ENCODE measurements at places on chromosomes 3 and 15. TPM values are rescaled to one million over a fixed set of nuclear protein-coding genes. Genes with fewer than 3 reads are reported as not detected.

The MRPS22 gene
- total RNA-seq = 21.3 TPM

The CEMIP gene
- total RNA-seq = 1.1 TPM

The SLC35G2 gene
- 5.3 TPM for total RNA-seq

The CCR9 gene
- total RNA-seq = not detected

The DLL4 gene
- total RNA-seq = 6.2 TPM

The IRAK2 gene
- total RNA-seq = 5.7 TPM

- DNase-seq = no peak
Observed at GRCh38 chr15:52164631-52165265, 26.4 kb downstream of the GNB5 start.

DNA sequence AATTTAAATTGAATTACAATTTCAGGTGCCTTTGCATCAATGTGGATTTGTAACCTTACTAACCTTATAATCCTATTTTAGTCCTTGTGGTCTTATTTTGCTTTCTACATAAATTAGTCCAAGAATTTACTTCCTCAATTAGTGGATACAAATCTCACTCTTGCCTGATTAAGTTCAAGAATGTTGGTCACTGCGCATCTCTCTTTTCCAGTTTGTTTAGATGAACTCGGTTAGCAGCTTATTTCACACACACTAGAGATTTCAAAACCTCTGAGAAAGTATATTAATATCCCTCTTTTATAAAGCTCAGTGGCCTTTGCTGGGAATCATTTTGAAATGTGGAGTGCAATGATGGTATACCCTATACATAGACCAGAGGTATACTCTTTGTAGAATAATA is 243.4 kb downstream of the DTWD1 start:
- no peak for DNase-seq

GRCh38 chr3:10162185-10162584 is 2.5 kb upstream of the IRAK2 start:
- DNase-seq = no peak

DNA sequence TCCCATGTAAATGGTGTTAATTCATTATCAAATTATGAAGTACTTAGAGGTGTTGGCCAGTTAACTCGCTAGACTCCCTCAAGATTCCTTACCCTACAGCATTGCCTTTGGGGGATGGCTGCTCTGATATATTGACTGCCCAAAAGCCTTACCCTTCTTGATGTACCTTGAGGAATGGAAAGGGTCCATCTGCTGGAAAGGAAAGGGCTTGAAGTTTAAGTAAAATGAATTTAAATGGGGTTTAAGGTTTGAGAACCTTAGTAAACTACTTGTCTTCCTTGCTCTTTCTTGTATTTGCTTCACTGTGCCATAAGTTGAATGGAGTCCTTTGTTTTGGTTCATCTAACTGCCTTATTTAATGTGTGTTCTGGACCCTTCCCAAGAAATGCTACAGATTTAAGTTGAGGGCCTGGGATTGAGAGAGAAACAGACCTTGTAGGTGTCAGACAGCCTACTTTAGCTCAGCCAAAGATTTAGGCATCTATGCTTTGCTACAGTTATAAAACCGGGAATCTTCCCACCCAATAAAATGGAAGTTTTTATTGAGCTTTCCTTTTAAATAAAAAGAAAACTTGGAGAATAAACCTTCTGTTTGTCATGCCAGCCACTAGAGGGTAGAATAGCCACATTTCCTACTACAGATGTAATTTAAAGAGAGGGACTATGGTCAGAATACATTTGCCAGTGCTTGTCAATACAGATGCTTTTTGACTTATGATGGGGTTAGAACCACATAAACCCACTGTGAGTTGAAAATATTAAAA is 25.3 kb downstream of the CMSS1 start:
- DNase-seq = no peak

DNA sequence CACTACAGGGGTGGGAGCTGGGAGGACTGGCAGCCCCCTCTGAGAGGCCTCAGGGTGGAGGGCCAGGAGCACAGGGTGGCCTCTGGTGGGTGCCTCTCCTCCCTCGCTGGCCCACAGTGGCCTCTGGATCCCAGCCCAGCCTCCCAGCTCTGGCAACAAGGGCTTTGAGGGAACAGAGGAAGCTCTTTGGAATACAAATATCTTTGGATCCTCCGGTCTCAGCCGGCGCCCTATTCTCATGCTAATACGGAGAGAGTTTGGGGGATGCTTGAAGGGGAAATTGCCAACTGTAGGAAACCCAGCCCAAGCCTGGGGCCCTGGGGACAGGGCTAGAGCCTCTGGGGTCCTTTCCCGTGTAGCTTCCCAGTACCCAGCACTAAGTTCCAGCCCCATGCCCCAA is 33.4 kb upstream of the INSYN1 start:
- DNase-seq = no peak

- no peak for DNase-seq
Observed at GRCh38 chr15:35067496-35068347, 17.4 kb downstream of the NANOGP8 start.

GRCh38 chr3:148367756-148368155 is 329.9 kb upstream of the AGTR1 start:
- no peak for DNase-seq

DNA sequence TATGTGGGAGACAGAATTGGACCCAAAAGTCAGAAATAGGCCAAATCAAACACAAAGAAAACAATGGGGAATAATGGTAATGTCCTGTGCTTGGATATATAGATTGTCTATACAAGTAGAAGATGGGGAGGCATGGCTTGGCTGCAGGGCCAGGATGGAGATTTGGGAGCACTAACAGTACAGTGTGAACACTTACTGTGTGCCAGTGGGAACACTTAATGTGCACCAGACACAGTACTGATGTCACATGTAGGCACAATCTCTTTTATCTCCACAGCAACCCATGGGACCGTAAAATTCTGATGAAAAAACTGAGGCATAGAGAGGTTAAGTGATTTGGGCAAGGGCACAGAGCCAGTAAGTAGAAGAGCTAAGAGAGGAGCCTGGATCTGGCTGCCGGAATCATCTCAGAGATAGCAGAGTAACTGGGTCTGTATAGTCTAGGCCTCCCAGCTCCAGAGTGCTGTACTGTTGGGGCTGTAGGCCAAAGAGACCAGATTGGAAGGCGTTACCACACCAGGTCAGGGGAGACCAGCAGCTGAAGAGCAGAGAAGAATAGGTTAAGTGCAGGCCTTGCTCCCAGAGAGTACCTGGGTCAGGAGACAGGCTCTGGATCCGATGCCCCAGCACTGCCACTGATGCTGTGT is 63.3 kb downstream of the RLBP1 start:
- DNase-seq = no peak

- no peak for DNase-seq
Observed at GRCh38 chr15:31238906-31239305, 87.7 kb upstream of the KLF13 start.

GRCh38 chr3:69867941-69868505 is 128.8 kb downstream of the MITF start:
- no peak for DNase-seq

DNA sequence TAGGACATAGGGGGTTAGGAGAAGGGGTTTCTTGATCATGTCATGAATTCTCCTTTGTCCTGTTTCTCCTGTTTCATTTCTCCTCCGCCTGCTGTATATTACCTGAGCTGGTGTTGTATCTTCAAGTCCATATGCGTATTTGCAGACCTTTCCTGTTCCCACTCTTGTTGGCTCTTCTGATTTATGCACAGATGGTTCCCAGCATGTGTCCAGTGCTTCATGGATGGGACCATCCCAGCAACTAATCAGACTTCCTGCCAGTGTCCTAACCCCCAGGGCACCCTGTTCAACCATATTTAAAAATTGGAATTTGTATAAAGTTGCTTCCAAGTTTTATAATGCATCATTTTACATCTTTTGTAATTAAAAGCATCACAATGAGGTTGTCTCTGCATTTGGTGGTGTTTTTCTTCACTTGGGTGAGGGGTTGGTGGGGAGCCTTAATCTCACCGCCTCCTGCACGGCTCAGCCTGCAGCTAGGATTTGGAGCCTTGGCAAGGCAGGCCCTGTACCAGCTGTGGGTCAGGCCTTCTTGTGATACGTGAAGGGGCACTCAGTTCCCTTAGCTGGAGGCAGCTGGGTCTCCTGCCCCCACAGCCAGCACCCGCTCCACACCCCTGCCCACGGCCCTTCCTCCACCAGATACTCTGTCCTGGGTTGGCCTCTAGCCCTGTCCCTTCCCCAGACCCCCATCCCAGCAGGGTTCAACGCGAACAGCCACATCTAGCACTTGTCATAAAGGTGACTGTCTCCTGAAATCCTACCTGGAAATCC is 72.0 kb upstream of the BLM start:
- no peak for DNase-seq

DNA sequence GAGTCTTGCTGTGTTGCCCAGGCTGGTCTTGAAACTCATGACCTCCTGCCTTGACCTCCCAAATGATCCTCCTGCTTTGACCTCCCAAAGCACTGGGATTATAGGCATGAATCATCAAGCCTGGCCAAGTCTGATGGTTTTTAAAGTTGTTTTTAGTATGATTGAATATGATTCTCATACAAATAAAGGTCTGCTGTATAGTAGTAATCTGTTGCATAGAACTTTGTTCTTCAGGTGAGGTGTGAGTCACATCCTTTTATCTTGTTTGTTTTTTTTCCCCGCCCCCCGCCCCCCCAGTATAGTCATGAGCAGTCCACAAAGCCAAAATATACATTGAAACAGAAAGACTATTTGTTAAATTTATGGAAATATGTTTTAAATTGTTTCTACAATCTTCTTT is 39.0 kb downstream of the UBE2E2 start:
- no peak for DNase-seq

GRCh38 chr3:180563406-180563805 is 38.6 kb upstream of the TTC14 start:
- DNase-seq = no peak

DNA sequence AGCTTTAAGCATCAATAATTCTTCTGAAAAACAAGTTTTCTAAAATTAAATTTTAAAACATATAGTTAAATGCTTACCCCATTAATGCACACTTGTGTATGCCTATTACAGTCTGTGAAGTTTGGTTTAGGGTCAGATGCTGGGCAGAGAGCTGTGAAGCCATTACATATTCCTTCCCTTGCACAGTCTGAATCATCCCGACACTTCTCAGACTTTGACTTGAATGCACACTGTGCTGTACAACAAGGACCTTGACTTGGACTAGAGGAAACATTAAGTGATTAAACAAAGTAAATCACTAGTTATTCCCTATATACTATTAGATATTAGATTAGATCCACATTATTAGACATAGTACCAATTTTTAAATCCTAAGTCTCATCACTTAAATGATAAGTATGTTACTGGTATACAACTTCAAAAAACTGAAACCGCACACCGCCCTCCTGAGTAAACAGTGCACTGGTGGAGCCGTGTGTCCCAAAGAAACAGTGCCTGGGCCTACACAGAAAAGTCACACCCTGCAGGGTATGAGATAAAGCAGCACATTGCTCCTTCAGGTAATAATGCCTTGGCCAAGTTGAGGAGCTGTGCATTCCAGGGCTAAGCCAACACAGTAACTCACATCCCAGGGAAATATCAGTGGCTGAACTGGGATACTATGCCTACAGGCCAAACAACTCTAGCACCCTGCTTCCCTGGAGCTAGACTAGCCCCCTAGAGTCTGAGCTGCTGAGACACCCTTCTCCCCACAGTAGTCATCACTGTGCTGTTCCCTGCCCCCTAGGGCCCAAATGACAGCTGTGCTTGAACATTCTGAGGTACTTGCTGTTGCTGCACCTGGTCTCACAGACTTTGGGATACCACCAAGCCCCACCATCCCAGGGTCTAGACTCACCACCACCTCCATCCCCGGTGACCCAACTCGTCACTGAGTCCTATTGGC is 137.5 kb downstream of the ADAM10 start:
- DNase-seq = no peak
